ENCODE measurements at places on chromosomes 5 and 9.

GRCh38 chr9:129281506-129282145 is 103.6 kb upstream of the IER5L start:
- DNase-seq = no peak

GRCh38 chr5:59276917-59277372 is 616.6 kb downstream of the PDE4D start:
- no peak for DNase-seq

- DNase-seq = no peak
Observed at GRCh38 chr9:72974501-72974900, 21.6 kb upstream of the ALDH1A1 start.

- no peak for DNase-seq
Observed at GRCh38 chr9:116986015-116986414, 298.9 kb downstream of the TRIM32 start.

- no peak for DNase-seq
Observed at GRCh38 chr5:150075233-150075632, 11.1 kb downstream of the CSF1R start.

DNA sequence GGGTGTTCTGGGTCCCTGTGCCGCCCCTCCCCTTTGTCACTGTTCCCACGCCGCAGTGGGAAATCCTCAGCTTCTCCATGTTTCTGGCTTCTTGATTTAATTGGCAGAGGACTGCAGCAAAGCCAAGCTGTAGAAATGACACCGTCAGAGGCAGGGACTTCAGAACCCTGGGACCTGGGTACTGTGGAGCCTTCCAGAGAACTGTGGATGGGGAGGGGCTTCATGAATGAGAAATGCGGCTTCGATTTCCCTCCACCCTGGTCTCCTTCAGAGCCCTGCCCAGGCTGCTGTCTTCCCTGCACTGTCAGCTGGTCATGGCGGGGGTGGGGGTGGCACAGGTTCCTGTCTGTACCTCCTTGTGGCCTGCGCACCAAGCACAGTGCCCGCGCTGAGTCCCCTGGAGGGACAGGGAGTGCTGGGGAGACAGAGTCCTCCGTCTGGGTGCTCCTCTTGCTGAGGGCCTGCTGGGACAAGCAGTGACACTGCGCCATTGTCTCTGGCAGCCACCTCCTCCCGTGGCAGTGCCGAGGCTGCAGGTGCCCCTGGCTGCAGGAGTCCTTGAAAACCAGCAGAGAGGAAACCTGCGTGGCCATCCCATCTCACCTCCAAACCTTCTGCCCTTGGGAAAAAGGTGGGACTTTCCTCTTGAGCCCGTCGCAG is 47.2 kb downstream of the COL5A1 start:
- DNase-seq = no peak

GRCh38 chr5:54719384-54720283 is 202.1 kb downstream of the SNX18 start:
- no peak for DNase-seq

- no peak for DNase-seq
Observed at GRCh38 chr9:37710046-37710445, 43.6 kb upstream of the TRMT10B start.

DNA sequence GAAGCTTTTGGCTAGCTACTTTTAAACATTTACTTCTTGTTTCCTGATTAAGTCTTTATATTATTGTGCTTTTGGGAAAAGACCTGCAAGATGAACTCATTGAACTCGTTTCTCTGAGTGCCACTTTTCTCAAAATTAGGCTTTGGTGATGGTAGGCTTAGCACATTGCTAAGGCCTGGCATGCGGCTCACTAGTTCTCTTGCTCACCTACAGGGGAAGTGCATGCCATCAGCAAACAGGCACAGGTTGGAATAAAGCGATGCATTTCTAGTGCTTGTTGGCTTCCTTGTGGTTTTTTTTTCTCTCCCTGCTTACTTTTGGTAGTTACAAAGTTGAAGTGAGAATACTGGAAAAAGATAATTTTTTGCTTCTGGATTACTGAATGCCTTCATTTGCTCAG is 41.4 kb downstream of the TLE4 start:
- no peak for DNase-seq

DNA sequence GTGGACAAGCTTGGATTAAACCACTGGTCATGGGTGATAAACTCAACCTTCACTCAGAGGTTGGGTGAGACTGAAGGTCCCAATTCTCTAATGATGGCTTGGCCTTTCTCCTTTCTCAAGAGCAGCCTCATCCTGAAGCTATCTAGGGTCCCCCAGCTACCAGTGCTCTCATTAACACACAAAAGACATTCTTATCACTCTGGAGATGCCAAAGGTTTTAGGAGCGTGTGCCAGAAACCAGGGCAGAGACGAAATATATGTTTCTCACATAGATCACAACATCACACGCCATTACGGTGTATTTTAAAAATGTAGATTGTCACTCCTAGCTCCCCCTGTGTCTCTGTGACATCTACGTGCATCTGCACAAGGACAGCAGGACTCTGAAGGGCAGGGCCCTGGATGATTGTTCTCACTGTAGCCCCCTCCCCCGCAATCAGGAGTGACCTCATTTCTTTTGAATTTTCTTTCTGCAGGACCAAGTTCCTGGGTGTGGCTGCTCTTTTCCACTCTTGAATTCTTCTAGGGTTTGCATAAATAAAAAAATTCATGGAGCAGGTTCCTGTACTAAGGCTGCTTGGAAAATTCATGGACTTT is 311.3 kb downstream of the GADD45G start:
- DNase-seq = no peak

- no peak for DNase-seq
Observed at GRCh38 chr9:25548847-25549246, 129.4 kb downstream of the TUSC1 start.

GRCh38 chr9:137064027-137064879 is 6.1 kb downstream of the SAPCD2 start:
- DNase-seq = no peak

DNA sequence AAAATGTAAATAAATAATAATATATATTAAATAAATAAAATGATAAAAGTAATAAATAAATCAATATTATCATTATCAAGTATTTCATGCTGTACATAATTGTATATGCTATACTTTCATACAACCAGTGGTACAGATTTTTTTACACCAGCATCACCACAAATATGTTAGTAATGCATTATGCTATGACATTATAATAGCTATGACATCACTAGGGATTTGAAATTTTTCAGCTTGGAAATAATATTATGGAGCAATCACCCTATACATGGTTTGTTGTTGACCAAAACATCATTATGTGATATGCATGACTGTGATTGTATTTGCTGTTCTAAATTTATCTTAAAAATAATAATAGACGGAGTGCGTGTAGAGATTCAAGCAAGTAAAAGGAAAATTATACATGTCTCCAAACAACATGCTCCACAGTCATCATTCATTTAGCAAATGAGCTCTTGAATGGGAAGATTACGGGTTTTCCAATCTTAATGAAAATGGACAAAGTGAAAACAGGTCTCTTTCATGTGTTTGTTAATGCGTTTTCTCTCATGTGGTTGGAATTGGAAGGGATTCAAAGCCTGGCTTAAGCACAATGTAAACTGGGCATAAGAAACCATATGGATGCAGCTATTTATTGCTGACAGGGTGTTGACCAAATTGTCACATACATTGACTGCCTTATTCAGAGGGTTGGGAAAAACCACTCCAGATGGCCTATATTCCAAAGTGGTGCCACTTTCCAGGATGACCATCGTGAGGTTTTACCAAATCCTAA is 643.0 kb upstream of the RGMB start:
- no peak for DNase-seq

GRCh38 chr9:98317134-98317857 is 61.8 kb upstream of the TBC1D2 start:
- no peak for DNase-seq

GRCh38 chr9:113656771-113657670 is 193.5 kb downstream of the RGS3 start:
- DNase-seq = no peak

DNA sequence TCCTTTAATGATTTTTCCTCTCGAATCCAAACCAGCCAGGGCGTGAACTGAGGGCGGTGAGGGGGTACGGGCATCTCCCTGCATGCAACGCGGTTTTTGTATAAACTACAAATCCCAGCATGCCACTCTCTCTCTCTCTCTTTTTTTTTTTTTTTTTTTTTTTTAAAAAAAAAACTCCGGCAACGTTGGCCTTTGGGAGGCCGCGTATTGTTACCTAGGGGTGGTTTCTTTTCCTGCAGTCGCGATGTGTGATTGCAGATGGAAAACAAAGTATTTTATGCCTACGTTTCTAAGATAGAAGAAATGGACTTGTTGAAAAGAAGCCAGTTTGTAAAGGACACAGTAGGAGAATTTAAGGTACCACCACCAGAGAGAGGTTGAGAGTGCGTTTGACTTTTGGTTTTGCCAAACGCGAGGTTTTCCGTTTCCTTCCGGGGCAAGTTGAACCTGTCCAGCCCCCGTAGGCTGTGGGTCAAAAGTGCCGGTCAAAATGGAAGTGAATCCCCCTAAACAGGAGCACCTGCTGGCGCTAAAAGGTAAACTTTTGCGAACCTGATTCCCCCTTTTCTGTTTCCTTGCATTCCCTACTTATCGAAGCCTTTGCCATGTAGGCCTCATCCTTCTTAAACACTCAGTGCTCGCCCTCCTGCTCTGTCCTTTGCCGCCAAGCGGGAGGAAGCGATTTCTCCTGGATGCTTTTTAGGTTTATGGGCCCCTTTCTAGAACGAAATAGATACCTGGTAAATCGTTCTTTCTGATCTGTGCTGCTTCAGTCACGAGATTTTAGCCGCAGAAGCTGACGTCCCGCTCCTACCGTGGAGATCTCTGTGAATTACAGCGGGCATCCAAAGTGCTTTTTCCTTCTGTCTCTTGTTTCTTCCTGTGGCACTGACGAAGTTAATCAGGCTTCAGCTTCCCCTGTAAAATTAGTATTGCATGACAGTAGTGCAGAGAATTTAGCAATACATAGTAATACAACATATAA is at the start of the genes SHLD3 and TRAPPC13:
Gene SHLD3 (plus strand): TSS at position 457 of the 985 bp plus-strand sequence. CDS start 4,561 bp downstream, outside the sequence.
Gene TRAPPC13 (plus strand): TSS at position 457 of the 985 bp plus-strand sequence. CDS start 34 bp downstream, at position 491.
- peak; percentile 87 for DNase-seq

GRCh38 chr9:111900858-111901612 is 4.4 kb downstream of the UGCG start:
- DNase-seq = no peak

GRCh38 chr9:96327694-96328352 is 25.8 kb upstream of the HSD17B3 start:
- DNase-seq = peak; percentile 63

GRCh38 chr9:108072740-108073139 is 583.2 kb upstream of the KLF4 start:
- DNase-seq = no peak

DNA sequence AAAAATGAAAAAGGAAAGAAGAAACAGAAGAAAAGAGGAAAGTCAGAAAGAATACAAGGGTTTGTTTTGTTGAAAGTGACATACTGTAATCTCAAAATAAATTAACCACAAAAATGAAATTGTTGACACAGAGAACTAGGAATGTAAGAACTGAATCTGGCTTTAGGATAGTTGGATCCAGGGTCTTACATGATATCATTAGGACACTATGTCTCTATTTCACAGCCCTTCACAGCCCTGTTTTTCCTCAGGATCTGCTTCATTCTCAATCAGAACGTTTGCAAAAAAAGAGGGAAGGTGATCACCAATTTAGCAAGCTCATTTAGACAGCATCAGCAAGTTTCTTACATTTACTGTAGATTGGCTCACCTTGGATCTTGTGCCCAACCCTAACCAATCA is 188.5 kb upstream of the NREP start:
- no peak for DNase-seq

- DNase-seq = no peak
Observed at GRCh38 chr5:131661933-131662332, 26.9 kb upstream of the RAPGEF6 start.

DNA sequence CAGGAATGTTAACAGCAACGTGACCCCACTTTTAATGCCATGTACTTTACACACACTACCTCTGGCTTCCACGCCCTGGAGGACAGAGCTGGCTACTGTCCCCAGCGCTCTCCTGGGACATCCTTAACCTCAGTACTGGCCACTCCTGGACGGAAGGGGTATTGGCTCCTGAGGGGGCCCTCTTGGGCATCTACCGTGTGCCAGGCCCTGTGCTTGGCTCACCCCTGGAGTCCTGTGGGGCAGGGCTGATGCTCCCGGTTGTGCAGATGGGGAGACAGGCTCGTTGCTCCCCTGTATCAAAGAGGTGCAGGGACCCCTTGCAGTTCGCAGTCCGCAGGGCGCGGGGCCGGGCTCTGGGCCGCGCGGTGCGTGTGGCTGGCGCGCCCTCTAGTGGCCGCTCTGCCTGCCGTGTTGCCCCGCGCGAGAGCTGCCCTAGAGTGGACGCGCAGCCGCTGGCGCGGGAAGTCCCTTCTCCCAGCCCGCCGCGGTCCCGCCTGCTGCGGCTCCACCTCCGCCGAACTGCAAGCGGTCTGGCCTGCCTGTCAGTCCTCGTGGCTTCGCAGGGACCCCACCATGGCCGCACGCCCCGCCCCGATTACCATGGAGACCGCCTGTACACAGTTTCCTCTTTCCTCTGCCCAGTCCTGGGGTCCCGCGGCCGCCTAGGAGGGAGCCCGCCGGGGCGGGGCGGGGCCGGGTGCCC is at the start of gene WDR38:
Gene WDR38 (plus strand): TSS at position 632 of the 703 bp plus-strand sequence. CDS start 72 bp downstream, outside the sequence.
- peak; percentile 58 for DNase-seq

GRCh38 chr5:168612123-168612522 is 33.0 kb upstream of the PANK3 start:
- DNase-seq = no peak

DNA sequence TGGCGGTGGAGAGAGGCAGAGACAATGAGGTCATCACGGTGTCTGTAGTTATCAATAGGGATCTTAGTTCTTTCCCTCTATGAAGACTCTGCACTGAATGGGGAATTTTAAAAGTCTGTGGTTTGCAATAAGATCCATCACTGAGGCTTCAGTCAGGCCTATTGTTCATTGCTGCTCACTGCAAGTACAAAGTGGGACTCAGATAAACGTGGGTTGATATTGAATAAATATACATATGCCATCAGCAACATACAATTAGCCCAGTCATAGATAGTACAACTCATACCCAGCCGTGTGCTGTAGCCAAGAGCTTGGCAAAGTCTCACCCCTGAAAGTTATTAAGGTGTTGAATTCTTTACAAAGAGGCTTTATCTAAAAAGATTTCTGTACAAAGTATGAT is 88.4 kb downstream of the ENC1 start:
- DNase-seq = no peak

GRCh38 chr9:33778700-33779351 is 16.5 kb upstream of the PRSS3 start:
- peak; percentile 33 for DNase-seq

DNA sequence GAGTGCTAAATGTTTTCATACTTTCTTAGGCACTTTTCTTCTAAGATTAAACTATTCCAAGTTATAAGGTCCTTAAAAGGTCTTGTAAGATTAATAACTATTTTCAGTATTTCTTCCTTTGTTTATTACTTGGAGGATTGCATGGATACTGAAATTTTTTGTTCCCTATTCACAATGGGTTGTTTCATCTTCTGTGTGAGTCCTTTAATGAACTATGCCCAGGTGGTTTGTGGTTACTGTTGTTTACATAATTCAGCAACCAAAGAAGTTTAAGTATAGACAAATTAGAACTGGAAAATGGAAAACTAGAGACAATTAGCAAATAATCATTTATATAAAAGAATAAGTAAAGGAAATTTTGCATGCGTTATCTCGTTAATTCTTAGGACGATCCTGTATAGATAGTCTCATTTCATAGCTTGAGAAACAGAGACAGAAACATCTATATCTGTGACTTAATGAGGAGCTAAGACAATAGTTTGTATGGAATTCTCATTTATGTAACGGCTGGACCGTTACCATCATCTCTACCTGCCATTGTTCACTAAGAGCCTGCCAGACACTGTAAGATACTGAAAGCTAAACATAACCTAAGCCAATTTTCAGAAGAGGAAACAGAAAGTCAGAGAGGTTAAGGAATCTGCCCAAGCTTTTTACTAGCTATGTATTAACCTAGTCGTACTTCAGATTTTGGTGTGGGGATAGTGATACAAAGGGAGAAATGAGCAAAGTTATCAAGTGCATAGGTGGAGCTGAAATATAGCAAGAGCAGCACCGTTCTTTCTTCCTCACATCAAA is 148.2 kb downstream of the PAM start:
- DNase-seq = no peak
